ENCODE measurements at places on chromosomes 5 and 9.

DNA sequence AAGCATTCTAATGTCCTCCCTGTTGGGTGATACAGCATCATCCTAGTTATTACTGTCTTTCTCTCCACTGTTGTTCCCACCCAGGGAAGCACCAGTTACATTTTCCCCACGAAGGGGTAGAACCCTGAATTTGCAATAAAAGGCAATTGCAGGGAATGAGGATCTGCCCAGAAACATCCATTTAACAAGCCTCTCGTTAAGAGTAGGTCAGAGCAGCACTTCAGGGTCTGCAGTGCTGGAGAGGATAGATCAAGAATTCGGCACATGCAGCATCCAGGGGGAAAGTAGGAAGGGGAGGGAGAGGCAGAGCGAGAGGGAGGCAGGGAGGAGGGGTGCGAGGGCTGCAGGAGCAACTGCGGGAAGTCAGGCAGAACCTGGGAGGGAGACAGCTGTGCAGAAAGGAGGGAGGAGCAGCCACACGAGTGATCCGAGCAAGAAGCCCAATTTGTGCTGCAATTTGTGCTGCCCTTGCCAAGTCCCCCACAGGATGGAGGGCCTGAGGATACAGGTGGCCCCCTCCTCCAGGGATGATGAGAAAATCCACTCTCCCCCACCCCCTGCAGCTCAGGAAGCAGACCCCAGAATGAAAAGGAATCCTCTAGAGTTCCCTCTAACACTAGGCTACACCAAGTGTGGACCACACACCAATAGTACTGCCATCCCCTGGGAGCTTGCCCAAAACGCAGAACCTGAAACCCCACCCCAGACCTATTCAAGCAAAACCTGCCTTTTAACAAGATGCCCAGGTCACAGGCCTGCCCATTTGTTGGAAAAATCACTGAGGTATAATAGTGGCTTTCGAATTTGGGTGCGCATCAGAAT, 62.2 kb downstream of the EPB41L4B start:
- no peak for DNase-seq

DNA sequence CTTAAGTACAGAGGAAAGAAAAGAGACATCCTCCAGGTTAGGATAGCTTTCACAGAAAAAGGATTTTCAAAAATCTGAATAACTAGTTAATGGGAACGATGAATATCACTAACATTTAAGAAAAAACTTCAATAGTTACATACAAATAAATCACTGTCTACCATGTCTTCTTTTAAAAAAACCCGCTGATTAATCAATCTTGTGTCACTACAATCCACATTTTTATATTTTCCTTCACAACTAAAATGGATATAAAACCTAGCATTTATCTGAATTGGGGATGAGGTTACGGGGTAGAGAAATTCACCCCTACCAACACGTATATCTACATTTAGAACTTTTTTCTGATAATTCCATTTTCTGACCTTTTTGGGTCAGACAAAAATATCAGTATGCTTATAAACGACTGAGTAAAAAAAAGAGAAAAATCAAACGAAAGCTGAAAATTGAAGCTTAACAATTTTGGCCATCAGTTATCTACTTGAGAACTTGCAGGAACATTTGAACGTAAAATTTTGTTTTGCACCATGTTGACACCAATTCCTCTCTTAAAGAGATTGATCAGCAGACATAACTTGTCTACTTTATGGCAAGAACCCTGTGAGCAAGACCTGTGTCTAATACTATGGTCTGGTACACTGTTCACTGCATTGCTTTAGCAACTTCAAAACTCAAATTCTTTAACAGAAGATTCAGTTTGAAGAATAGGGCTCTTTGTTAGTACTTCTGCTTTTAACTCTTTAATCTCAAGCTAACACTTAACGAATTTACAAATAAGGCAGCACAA, 4.8 kb downstream of the NR3C1 start:
- no peak for DNase-seq

DNA sequence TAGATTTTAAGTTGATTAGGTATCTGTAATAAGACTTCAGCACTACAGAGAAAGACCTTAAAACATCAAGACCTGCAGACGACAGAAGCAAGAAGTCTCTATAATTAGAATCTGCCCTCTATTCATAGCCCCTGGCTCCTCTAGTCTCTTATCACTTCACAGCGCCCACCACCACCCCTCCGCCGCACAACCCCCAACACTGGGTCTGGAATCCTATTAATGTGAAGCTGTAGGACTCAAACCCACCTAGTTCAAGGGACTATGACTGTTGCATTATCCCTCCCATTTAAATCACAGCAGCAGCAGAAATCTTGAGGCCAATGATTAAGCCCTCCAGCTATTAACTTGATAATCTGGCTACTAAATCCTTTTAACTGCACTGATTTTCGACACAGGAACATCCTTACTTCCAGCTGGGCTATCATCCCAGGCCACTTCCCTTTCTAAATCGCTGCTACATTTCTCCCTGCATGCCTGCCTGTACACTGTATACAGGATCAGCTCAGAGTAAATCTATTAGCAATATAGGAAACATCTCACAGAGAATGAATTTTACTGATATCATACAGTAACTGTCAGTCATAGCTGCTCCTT, 159.5 kb upstream of the GRAMD2B start:
- DNase-seq: no peak

- DNase-seq: no peak
Measured at GRCh38 chr9:29928072-29928471, 2354.8 kb upstream of the C9orf72 start.

- no peak for DNase-seq
Measured at GRCh38 chr5:45692481-45692880, 3.7 kb downstream of the HCN1 start.

- DNase-seq: no peak
Measured at GRCh38 chr9:129408535-129409215, 212.2 kb downstream of the C9orf50 start.

DNA sequence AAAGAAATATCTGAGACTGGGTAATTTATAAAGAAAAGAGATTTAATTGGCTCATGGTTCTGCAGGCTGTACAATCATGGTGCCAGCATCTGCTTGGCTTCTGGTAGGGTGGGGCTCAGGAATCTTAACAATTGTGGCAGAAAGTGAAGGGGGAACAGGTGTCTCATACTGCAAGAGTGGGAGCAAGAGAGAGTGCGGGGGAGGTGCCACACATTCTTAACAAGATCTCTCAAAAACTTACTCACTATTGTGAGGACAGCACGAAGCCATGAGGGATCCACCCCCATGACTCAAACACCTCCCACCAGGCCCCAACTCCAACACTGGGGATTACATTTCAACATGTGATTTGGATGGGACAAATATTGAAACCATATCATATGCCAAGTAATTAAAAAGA, 70.1 kb upstream of the PANK3 start:
- DNase-seq: no peak

- no peak for DNase-seq
Measured at GRCh38 chr9:27977931-27978330, 404.6 kb upstream of the C9orf72 start.

DNA sequence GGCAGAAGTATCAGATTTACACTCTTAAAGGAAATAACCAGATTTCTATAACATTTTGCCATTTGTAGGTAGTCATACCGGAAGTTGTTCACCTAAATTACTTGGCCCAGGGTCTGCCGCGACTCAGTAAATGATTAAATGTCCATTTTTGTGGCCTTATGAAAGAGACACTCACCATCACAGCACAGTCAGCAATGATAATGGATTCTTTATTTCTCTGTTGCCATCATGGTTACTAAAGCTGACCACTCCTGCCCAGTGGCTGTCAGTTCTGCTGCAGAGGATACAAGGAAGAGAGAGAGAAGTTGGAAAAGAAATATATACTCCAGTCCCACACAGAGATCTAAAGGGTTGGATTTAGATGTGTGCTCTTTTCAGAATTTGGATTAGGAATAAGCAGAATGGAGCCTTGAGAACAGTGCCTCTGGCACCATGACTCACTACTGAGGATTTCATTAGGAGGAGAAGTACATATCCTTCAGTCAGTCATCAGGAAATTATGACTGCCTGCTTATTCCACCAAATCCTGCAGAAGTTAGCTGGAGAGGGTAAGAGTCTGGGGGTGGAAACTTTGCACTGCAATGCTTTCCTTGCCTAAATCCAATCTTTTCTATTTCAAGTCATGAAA, 72.8 kb upstream of the EFNA5 start:
- no peak for DNase-seq

DNA sequence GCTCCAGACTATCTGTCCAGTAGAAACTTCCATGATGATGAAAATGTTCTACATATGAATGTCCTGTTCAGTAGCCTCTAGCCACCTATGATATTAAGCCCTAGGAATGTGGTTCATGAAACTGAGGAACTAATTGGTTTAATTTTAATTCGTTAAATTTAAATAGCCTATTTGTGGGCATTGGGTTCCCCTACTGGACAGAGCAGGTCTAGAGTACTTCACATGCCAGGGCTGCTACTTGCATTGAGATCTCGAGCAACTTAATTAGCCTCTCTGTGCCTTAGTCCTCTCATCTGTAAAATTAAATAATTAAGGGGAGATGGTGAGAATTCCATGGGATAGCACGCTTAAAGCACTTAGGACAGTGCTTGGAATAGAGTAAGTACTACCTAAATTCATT, 160.0 kb downstream of the PAPPA start:
- DNase-seq: no peak

DNA sequence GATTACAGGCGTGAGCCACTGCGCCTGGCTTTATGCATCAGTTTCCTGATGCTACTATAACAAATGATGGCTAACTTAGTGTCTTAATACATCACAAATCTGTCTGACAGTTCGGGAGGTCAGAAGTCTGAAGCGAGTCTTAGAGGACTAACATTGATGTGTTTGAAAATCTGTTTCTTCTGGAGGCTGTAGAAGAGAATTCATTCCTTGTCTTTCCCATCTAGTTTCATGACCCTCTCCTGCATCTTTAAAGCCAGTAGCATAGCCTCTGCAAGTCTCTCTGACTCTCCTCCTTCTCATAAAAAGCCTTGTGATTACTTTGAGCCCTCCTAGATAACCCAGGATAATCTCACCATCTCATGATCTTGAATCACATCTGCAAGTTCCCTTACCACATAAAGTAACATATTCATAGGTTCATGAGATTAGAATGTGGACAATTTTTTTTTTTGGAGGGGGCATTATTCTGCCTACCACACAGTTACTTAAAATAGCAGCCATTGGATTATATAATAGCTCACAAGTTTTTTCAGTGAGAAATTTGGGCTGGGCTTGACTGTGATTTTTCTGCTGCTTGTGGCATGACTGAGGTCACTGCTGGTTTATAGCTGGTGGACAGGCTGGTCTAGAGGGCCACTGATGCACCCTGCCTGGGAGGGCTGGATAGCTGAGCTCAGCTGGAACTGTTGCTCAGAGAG, 134.8 kb downstream of the FBXL7 start:
- DNase-seq: no peak

DNA sequence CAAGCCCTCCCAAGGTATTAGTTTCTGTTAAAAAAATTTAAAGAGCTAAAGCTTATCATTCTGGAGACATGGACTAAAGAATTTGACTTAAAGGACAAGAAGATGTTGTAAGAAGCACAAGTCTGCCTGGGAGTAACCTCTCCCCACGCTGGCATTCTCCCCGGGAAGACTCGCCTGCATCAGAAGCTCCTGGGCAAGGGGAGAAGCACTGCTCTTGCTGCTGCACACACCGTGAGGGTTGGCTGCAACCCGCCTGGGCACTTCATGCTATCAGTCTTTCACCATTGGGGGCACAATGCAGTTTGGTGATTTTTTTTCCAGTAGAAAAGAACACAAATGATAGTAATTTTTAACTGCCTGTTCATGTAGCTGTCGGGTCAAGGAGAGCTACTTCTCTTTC, 192.5 kb upstream of the PANK3 start:
- no peak for DNase-seq

- no peak for DNase-seq
Measured at GRCh38 chr5:79002374-79002773, 17.3 kb upstream of the ARSB start.

GRCh38 chr5:670396-671270, 22.5 kb downstream of the TPPP start:
- DNase-seq: no peak

- DNase-seq: no peak
Measured at GRCh38 chr9:16884952-16885513, 14.6 kb upstream of the BNC2 start.

- DNase-seq: no peak
Measured at GRCh38 chr9:93033531-93033930, 25.0 kb upstream of the SUSD3 start.

DNA sequence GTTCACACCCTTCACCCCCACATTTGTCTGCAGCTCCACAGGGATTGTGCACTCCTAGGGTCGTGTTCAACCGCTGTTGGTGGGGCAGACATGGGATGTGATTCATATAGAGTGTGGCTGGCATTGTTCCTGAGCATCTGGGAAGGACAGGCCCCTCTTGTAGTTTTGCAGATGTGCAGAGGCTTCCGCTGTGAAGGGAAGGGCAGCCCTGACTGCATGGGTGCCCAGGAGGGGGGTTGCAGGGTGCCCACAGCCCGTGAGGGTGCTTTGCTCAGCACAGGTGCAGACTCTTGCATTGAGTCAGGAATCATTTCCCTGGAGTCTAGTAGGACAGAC, 30.2 kb upstream of the PITX1 start:
- DNase-seq: no peak

DNA sequence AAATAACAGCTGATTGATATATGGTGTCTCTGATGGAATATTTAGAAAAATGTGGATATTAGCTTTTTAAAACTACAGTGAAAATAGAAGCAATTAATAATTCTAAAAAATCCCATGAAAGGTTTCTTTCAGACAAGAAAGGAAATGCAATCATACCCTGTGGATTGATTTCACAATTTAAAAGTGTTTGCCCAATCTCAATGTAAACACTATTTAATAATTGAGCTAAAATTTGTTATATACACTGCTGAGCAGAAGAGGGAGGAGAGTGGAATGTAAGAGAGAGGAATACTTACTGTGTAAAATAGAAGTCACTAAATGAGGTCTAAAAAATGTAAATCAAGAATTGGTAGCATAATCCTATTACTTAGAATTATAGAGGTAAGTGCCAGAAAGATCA, 76.9 kb downstream of the FEM1C start:
- no peak for DNase-seq

- no peak for DNase-seq
Measured at GRCh38 chr5:143198332-143198731, 205.2 kb downstream of the NR3C1 start.

GRCh38 chr9:79572608-79573411, 1.0 kb downstream of the TLE4 start:
- peak; percentile 35 for DNase-seq

GRCh38 chr5:134122530-134122929, 8.0 kb downstream of the TCF7 start:
- DNase-seq: no peak

DNA sequence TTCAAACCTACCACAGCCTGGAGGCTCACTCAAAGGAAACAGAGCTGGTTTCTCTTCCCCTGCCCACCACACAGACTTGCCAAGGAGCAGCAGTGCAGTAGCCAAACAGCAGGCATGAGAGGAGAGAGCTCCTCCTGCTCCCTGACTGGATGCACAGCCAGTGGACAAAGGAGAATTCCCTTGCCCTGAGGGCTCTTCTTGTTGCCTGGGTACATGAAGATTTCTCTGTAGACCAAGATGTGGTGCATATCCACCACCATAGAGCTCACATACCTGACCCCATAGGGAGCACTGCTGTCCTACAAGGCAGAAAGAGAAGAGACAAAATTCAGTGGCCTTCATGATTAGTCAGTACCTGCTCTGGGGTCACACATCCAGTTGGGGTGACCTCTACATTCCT, 56.3 kb upstream of the SPATA31E1 start:
- no peak for DNase-seq

- DNase-seq: peak; percentile 27
Measured at GRCh38 chr9:134099123-134099761, 31.4 kb upstream of the BRD3 start.

- no peak for DNase-seq
Measured at GRCh38 chr9:129979071-129979745, 63.8 kb downstream of the FNBP1 start.

Measured in stimulated activated CD8-positive, alpha-beta memory T cell treated with anti-CD3 and anti-CD28 coated beads, Interleukin-12 subunit alpha, Interleukin-12 subunit beta, amount 100 ng/mL, for 1 hour (primary cell).